ENCODE measurements at places on chromosomes 6 and 20.

DNA sequence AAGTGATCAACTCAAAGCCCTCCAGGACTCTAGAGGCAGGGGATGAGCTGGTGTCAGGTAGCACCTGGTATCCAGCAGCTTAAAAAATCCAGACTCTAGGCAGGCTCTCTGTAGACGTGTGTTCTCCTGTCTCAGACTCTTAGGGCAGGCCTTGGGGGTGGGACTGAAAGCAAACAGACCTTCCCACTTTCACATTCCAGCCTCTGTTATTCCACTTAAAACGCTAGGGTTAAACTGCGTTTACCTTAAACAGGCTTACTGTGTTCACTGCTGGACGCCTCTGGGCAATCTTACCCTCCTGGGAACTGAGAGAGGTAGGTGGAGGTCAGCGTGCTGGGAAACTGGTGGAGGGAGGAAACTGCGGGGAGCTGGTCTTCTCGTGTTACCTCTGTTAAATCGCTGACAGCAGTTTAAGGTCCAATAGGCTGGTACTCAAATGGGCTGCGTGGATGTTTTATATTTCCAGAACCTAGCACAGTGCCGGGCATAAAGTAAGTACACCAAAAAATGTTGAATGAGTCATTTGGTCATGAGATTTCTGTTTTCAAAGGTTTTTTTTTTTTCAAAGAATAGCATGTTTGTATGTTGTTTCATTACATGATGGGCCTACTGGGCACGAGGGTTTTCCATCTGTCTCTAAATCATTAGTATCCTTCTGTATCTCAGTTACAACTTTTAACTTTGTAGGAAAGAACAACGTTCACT lies at the start of gene GCNT2:
Gene GCNT2, plus strand, starts transcription at position 248 of the 705 bp plus-strand sequence. CDS start 7,561 bp downstream, outside the sequence.
- no peak for DNase-seq

GRCh38 chr20:33730946-33731692 lies 677 bp upstream of the ZNF341 start:
- no peak for DNase-seq

DNA sequence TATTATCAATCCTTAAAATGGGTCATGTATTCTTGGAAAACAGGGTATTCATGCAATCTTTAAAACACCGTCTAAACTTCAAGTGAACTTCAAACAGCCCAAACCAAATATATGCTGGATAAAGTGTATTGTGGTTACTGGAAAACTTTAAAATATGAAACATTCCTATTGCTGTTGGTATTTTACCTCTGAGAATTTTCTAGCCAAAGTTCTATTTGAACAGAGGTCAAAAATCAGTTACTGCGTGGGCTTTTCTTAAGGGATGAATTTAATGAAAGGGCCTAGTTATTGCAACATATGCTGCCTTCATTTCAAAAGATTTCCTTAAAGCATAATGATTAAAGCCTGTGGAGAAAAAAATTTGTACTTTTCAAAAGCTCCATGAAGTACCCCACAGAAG lies 436.0 kb downstream of the PLCB1 start:
- no peak for DNase-seq

DNA sequence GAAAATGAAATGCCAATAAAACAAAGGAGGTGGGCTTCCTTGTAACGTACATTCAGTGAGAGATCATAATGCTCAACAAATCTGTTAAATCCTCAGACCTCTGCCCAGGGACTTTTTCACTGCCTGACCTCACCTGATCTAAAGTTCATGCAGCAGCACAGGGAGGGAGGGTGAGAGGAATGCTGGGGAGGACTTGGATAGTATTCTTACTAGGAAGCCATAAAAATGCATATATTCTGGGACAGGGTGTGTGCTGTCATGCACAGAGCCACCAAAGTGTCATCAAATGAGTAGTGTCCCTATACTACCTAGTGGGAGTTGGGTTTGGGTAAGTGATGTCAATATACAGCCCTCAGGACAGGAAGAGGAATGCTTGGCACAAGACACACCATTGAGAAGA lies 32.6 kb downstream of the CLIC5 start:
- no peak for DNase-seq

DNA sequence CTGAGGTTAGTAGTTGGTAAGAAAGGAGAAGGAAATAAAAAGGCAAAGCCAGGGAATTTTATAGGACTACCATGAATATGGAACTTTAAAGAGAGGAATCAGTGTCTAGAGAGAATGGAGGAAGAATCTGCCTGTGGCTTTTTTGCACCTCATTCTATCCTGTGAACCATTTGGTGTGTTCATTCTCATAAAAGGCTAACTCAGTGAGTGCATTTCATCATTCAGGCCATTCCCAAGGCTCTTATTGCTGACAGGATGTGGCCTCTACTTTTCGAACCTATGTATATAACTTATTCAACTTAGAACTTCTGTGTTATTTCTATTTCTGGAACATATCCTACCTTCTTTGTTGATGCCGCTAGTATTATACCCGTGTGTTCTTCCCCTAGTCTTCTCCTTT lies 27.1 kb downstream of the HSF2 start:
- DNase-seq = no peak

GRCh38 chr20:61414455-61414991 lies 162.5 kb downstream of the CDH4 start:
- DNase-seq = no peak

DNA sequence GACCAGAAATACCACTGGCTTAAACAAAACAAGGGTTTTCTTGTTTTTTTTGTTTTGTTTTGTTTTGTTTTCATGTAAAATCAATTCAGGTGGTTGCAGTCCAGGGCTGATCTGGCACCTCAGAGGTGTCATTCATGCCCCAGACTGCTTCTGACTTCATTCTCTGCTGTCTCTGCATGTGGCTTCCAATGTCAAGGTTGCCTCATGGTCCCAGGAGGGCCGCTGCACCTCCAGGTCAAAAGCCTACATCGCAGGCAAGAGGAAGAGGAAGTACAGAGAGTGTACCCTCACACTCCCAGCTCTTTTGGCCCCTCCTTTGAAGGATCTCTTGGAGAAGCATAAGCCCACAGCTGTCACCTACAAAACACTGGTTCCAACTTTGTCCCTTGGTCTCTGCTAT lies 1.4 kb upstream of the BTN3A1 start:
- DNase-seq = no peak

DNA sequence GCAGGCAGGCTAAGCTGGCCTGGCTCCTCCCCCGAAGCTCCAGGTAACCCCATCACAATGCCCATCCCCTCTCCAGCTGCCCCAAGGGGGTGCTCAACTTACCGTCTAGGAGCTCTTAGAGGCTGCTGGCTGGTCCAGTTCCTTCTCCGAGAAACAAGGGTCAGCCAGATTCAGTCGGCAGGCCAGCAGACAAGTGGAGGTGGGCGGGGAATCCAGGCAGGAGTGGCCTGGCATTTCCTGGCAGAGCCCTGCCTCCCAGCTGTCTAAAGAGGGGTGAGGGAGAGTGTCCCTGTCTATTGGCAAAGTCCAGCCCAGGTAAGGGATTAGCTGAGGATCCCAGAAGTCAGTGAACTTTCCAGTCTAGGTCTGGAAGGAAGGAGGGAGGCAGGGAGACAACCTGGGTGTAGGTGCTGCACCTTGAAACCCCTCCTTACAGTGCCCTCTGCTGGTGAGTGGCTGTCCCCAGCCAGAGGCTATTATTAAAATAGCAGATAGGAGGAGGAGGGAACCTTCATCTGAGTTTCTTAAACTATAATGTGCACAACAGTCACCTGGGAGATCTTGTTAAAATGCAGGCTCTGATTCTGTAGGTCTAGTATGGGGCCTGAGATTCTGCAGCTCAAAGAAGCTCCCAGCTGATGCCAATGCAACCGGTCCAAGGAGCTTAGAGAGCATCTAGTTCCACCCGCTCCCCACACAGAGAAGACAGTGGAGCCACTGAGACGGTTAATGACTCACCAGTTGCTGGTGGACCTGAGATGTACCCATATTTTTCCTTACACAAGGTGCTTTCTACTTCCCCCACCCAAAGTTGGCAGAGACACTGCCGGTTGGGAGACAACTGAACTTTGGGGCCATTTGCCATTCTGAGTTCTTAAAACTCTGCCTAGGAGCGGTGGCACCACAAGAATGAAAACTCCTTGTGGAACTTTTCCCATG lies at the start of gene UNC5CL:
Gene UNC5CL, minus strand, starts transcription at position 162 of the 939 bp plus-strand sequence. CDS start 4,147 bp downstream, outside the sequence.
- DNase-seq = peak; percentile 60

GRCh38 chr6:161374971-161375873 lies 101.4 kb upstream of the AGPAT4 start:
- DNase-seq = no peak

GRCh38 chr20:16020971-16021370 lies 552.3 kb downstream of the KIF16B start:
- no peak for DNase-seq

GRCh38 chr6:47188588-47189021 lies 121.1 kb downstream of the TNFRSF21 start:
- DNase-seq = peak; percentile 30

DNA sequence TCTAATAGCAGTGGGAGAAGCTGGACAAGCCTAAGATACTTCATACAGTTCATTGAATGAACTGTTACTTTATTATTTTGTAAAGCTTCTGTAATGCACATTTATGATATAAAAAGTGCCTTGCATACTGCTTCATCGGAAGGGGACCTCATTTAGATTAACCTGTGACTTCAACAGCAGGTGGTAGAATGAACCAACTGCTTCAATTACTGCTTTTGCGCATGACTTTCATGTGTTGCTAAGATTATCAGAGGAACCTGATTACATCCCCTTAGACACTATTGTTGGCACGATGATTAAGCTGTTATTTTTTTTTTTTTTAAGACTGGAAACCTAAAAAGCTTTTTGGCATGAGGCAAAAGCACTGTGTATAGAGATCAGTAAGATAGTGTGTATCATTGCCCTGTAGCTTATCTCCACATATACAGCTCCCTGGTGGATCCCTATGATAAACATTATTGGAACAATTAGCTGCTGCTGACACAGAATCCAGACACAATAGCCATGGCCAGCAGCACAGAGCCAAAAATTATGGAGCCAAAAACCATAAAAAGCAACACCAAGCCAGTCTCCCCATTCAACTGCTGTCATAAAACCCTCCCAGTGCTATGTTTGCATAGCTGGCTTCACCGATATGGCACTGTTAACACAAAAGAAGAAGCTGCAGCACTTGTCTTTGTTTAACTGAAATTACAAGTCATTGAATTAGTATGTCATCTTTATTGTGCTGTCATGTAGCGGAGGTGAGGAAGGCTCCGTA lies 731.6 kb upstream of the MMS22L start:
- no peak for DNase-seq

GRCh38 chr6:30542915-30543314 lies 13.4 kb downstream of the GNL1 start:
- DNase-seq = no peak

- DNase-seq = peak; percentile 18
Measured at GRCh38 chr6:151209071-151209831, 30.5 kb upstream of the AKAP12 start.

Measured in H54 (cell line).